Activated T-helper 1 cell treated with Interleukin-2 at 50 U/mL for 16 hours (primary cell): ENCODE measurements at places on chromosomes 2 and 18.

DNA sequence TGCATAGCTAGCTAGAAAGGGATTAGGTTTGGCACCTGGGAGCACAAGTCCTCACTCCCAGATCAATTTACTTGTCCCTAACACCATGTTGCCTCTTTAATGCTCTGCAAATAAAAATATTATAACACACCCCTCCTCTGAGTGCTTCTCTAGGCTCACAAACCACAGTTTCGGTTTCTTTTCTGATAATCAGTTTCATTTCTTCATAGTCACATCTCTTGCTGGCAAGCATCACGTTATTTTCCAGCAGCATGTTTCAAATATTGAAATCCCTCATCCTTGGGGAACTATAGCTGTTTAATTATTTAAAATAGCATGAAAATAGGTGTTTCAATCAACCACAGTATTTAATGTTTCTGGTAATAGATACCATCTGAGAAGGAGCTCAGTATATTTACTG is 13.9 kb upstream of the SMCHD1 start:
- no peak for DNase-seq

GRCh38 chr2:57097855-57098254 is 914.1 kb downstream of the CCDC85A start:
- no peak for DNase-seq

DNA sequence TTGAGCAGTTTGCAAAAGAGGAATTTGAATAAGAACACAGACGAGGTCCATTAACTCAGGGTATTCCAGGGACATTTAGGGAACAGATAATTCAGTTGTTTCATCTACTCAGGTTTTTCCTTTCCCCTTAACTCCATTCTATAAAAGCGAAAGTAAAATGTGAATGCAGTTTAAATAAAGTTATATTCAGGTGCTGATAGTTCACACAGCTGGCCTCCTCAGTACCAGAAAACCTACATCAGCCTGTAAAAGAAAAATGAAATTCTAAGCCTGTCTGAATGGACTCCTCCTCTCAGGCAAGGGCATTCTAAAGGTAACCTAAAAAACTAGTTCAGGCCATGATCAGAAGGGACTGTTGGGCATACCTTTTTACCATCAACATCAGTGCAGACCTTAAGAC is 873.8 kb downstream of the SUCLG1 start:
- no peak for DNase-seq

DNA sequence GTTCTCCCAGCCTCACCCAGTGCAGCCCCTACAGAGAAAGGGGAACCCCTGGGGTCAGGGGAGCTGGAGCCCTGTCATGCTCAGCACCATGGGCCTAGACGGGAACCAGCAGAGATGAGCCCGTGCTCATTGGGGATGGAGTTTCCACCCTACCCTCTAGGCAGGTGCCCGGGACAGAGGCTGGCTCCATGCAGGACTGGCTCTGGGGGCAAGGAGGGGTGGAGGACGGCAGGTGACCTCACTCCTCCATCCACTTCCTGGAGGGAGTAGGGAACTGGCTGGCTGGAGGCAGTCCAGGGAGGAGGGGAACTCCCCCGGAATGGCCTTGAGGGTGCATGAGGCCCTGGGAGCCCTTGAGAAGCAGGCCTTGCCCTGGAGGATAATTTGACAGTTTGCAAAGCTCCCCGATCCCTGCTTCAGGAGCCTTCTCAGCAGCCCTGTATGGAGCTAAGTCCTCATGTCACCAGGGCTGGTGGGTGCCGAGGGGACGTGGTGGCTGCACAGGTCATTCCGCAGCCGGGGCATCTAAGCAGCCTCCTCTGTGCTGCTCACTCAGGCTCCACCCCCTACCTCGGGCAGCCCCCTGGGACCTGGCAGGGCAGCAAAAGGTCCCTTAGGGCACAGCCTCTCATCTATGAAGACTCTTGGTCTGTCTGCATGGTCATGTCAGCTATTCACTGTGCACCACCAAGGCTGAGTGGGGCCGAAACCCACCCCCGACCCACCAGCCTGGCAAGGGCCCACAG is 2.1 kb downstream of the NEURL3 start:
- DNase-seq: no peak

GRCh38 chr2:9637330-9637729 is 6.5 kb upstream of the YWHAQ start:
- no peak for DNase-seq

DNA sequence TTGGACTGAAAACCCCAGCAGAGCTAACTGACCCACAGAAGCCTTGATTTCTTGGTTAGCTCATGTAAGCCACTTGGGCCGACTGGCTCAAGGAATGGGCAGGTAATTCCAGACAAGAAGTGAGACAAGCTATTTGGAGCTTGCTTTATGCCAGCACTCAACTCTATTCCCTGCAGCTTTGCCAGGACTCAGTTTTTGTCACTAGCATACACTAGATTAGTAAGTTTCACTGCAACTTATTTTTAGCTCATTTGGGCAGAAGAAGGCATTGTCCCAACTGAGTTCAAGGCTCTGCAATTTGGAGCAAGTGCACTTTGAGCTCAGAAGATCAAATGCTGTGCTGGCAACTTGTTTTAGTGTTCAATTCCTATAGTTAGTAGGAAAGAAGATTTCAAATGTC is 116.1 kb downstream of the SLC4A3 start:
- DNase-seq: no peak
